HuH-7 (cell line): ENCODE measurements at places on chromosomes 2 and 18.

- DNase-seq, result no peak
Observed at GRCh38 chr2:120953066-120953756, 217.5 kb downstream of the GLI2 start.

- DNase-seq, result no peak
Observed at GRCh38 chr18:66780609-66781008, 176.7 kb upstream of the CDH19 start.

DNA sequence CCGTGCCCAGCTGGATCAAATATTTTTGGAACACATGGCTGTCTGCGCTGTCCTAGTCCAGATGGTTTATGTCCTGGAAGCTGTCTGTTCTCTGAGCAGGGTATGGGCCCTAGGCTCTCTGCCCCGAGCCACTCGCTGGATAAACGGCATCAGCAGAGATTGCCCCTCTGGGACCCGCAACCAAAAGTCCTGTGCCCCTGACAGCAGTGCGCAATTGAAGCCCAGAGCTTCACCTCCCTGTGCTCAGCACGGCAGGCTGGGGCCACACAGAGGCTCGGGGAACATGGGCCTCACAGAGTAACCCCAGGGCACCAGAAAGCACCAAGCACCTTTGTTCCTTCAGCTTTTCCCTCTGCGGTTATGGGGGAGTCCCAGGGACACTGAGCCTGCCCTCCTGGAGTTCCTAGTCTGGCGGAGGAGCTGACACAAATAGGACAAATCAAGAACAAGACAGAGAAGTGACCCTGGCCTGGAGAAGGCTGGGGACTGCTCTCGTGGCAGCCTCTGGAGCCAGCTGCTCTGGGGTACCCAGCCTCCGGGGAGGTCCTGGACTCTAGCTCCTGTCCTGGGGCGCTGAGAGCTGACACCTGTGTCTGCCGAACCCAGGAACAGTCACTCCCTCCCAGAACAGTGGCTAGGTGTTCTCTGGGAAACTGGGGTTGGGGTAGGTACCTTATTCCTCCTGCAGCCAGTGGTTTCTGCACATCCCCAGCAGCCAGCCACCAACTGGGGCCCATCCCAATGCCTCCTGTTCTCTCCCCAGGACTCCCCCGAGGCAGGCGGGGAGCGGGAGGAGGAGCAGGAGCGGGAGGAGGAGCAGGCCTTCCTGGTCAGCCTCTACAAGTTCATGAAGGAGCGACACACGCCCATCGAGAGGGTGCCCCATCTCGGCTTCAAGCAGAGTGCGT lies 12.3 kb downstream of the ARID5A start:
- DNase-seq, result no peak

- DNase-seq, result no peak
Observed at GRCh38 chr2:159984034-159984433, 78.4 kb downstream of the PLA2R1 start.

DNA sequence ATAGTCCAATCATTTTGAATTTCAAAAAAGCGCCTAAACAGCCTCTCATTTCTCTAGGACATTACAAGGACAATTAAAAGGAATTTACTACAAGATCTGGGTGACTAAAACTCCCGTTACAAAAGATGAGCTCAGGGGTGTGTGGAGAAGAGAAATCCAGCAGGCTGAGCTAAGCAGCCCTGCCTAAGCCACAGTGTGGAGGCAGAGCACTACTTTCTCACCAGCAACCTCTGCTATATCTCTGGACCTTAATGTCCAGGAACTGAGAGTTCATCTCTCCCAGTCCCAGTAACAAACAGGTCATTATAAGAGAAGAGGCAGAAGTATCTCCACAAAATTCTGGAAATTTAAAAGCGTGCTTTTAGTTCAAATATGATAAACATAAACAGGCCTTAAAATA lies 18.9 kb upstream of the ANKRD62 start:
- DNase-seq, result no peak

DNA sequence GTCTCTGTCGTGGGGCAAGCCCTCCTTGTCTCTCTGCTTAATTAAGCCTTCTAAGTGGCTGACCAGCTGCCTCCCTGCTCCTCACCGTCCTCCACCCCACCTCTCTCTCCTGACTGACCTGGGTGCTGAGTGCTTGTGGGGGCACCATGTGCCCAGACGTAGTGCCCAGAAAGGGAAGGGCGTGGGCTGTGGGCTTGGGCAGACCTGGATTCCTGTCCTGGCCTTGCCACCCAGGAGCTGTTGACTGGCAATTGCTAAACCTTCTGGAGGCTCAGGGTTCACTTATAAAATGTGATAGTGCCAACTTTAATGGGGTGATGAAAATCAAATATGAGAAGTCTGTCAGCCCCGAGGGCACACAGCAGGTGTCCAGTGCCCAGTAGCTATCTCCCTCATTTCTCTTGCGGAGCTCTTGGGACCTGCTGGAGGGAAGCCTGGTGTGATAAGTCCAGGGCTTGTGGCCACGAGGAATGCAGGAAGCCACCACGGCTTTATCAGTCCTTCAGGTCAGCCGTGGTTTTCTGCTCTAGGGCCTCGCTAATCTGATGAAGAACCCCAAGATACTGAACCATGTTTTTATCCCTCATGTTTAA lies 22.0 kb upstream of the INHBB start:
- no peak for DNase-seq

GRCh38 chr2:86065512-86065911 lies 40.2 kb downstream of the POLR1A start:
- no peak for DNase-seq

DNA sequence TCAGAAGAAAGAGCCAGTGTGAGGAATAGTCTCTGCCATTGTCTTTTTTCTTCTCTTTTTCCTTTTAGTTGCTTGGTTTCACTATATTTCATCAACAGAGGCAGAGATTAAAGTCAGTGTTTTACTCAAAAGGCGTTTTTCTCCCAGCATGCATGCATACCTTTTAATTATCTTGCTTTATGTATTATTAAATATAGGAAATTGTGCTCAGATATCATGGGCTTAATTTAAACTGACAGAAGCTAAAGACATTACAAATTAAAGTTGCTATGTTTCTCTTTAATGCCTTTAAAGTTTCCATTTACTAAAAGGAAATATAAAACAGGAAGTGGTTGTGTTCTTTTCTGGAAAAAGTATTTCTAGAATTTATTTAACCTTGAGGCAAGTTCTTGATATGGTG lies 223.3 kb upstream of the ATP5MC3 start:
- DNase-seq, result no peak

DNA sequence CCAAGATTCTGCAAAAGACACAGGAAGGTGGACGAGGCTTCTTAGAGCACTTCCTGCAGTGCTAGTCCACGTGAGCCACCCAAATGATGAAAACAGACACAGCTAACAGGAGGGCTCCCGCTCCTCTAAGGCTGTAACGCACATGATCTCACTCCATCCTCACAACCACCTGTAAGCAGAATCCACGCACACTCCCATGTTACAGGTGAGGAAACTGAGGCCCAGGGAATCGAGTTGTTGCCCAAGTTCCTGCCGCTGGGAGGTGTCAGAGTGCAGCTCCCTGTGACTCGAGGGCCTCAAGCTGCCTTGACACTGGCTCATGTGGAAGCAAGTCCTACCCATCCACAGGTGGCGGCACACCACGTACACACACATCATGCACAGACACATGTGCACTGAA lies 4.4 kb downstream of the DNMT3A start:
- no peak for DNase-seq

- no peak for DNase-seq
Observed at GRCh38 chr18:75422341-75422910, 5.1 kb downstream of the SMIM21 start.

DNA sequence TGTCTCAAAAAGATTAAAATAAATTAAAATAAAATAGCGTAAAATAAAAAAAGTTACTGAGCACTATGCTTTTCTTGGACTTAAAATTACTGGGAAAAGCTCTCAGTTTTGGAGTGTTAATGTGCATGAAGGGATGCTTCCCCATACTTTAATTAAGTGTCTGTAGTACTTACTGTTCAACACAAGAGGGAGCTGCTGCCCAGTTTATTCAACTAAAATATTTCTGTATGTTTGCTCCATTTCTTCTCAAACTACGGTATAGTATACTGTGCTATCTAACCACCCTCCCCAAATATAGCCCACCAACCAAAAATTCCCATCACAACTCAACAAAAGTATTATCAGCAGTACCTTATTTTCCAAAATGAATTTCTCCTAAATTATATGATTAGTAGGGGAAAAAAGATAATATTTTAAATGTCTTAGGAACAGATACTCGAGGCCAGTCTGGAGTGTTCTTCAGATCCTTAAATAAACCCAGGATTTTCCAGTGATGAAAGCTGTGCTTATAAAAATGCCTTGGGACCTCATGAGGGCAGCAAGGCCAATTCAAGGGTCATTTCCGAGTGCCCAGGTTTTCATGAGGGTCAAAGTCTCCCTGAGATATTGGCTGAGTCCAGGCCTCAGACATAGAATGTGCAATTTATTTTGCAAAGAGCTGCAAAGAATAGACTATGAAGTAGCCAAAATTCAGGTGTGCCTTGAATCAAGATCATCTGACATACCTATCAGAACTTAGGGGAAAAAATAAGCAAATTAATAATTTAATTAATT lies 64.1 kb downstream of the CHRNA1 start:
- DNase-seq, result peak; percentile 56

- DNase-seq, result no peak
Observed at GRCh38 chr18:73742957-73743356, 404.7 kb downstream of the FBXO15 start.

- DNase-seq, result no peak
Observed at GRCh38 chr2:67752199-67752598, 310.6 kb downstream of the C1D start.

- no peak for DNase-seq
Observed at GRCh38 chr18:45167631-45168280, 447.5 kb upstream of the SLC14A2 start.

- DNase-seq, result no peak
Observed at GRCh38 chr2:60548845-60549237, 4.6 kb downstream of the BCL11A start.

GRCh38 chr18:74139888-74140287 lies 7.7 kb downstream of the FBXO15 start:
- no peak for DNase-seq

GRCh38 chr2:184644685-184645084 lies 46.4 kb downstream of the ZNF804A start:
- no peak for DNase-seq

- DNase-seq, result peak; percentile 17
Observed at GRCh38 chr2:190088917-190089316, 26.4 kb upstream of the MSTN start.

DNA sequence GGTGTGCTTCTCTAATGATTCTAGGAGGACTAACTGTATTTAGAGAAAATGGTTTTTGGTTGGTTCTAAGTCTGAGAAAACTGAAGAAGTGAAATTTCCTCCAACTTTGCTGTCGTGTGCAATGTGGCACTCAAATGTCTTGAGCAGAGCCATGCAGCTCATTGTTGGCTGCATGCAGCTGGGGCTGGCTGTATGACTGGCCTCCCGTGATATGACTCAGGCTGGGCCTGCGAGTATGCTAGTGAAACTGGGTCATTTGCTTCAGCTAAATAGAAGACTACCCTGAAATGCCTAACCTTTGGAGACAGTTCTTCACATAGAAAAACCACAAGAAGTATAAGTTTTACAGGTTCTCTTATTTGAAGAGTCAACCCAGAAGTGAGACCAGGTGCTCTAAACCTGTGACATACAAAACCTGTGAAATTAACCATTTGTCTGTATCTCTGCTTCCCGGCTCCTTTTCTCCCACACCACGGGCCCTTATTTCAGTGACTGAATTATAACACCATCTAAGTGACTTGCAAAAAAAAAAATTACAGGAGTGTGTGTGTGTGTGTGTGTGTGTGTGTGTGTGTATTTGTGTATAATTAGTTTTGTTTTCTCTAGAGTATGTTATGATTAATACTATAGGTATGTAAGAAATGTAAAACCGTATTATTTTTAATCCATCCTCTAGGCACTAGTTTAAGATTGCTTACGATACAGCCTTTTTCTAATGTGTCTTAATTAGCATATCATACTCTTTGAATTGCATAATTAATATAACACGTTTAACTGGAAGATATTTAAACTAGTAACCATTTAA lies 15.9 kb downstream of the POLI start:
- no peak for DNase-seq

- peak; percentile 63 for DNase-seq
Observed at GRCh38 chr2:173159791-173160463, 84.3 kb downstream of the MAP3K20 start.

DNA sequence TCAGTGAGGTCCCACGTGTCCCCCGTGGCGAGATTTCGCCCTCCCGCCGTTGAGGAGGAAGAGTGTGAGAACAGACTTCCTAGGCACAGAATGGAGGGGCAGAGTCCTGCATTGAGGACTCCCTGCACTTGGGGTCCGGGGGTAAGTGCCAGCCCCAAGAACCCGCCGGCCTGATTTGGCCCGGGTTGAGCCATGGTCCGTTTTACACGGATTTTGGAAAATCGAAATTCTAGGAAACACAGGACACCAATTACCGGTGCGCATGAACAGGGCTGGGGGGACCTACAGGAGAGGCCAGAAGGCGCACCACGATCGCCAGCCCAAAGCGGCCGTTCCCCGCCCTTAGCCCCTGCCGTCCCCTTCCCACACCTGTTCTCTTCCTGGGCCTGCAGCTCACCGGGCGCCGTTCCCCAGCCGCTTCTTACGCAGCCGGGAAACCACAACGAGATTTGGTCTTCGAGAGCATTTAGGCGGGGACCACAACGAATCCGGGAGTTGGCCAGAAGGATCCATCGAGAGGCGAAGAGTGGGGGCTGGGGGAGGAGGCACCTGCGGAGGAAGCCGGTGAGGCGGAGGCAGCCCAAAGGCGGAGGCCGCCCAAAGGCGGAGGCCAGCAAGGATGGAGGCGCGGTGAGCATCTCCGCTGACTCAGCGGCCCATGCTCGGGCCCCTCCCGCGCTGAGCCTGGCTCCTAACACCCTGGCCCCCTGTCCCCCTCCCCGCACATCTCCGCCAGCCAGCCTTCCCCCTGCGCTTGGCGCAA lies 464 bp upstream of the TLX2 start:
- no peak for DNase-seq

GRCh38 chr2:24490181-24490689 lies 819 bp upstream of the NCOA1 start:
- DNase-seq, result peak; percentile 20

DNA sequence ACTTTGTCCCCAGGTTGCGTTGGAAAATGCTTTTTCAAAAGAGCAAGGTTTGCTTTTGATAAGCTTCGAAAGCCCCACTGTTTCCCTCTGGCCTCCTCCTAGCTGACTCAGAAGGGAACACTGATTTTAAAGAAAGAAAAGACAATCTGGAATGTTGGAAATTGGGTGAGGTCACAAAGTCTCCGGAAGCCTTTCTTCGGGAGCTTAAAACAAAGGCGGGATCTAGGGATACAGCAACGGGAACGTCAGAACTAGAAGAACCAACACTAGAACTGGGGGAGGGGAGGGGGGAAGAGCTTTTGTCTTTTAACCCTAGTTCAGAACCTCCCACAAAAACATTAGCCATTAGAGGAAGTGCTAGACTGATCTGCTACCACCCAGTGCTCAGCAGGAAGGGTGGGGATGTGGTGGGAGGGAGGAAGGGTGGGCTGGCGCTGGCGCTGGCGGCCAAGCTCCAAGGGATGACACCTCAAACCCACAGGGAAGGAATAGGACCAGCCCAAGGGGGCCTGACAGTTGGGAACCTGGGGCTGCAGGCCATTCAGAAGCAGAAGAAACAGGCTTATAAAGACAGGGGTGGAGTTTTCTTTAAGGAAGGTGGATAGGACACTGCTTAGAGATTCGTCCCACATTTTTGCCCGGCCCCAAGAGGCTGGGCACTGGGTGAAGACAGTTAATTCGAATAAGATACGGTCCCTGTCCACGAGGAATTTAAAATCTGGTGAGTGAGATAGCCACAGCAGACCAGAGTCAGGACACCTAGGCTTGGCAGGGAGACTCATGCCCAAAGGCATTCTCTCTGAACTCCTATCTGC lies 1.7 kb downstream of the TMSB10 start:
- no peak for DNase-seq
